ENCODE measurements at places on chromosomes 5 and 9.

GRCh38 chr5:131758520-131758900 lies 38.3 kb downstream of the FNIP1 start:
- no peak for DNase-seq

GRCh38 chr9:72444435-72444834 lies 77.0 kb upstream of the TMC1 start:
- no peak for DNase-seq

- DNase-seq, result no peak
Observed at GRCh38 chr5:84642795-84643194, 258.1 kb upstream of the EDIL3 start.

GRCh38 chr5:86797677-86798076 lies 179.9 kb downstream of the COX7C start:
- no peak for DNase-seq

GRCh38 chr5:74357827-74358226 lies 282.7 kb downstream of the ENC1 start:
- no peak for DNase-seq

DNA sequence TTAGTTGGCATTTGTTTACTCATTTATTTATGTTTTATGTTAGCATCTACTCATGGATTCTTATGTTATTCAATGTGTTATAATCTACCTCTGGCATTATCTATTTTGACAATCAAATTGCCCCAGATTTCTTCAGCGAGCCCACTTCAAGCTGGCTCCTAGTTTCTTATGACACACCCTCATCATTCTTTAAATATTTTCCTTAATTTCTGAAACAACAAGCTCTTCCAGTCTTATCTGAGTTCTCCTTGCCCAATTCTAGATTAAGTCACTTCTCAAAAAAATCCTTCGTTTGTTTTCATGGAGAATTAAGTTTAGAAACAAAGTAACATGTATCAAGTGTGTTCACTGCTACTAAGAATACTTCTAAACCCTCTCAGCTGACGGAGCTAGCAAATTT lies 229.8 kb downstream of the SEMA5A start:
- no peak for DNase-seq

DNA sequence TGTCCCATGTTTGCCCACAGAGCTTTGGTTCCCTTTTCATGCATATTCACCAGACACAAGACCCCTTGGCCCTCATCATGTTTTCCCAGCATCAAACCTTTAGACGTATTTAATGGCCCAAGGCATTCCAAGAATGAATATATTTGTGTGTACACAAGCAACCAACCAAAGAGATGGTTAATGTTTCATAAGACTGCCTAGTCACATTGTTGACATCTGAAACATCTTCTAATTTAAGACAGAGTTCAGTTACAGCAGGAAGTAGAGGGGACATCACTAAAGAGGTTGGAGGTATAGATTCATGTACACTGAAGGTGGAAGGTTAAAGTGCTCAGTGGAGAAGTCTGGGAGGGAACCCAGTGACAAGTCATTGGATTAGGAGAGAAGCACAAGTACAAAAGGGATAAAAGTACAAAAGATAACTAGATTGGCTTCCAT lies 49.1 kb downstream of the SUSD1 start:
- no peak for DNase-seq

DNA sequence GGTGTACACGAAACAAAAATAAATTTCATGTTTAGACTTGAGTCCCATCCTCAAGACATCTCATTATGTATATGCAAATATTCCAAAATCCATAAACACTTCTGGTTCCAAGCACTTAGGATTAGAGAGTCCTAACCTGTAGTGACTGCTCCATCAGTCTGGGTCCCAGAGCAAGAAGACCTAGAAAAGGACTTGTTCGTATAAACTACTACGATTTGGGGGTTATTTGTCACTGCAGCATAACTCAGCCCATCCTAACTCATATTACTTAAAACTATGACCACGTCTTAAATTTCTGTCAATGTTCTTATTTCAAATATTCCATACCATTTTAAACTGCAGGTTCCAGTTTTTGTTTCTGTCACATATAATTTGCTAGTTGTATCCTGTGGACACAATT lies 463.0 kb downstream of the AGTPBP1 start:
- DNase-seq, result no peak

- DNase-seq, result no peak
Observed at GRCh38 chr5:143554187-143554717, 150.8 kb upstream of the NR3C1 start.

DNA sequence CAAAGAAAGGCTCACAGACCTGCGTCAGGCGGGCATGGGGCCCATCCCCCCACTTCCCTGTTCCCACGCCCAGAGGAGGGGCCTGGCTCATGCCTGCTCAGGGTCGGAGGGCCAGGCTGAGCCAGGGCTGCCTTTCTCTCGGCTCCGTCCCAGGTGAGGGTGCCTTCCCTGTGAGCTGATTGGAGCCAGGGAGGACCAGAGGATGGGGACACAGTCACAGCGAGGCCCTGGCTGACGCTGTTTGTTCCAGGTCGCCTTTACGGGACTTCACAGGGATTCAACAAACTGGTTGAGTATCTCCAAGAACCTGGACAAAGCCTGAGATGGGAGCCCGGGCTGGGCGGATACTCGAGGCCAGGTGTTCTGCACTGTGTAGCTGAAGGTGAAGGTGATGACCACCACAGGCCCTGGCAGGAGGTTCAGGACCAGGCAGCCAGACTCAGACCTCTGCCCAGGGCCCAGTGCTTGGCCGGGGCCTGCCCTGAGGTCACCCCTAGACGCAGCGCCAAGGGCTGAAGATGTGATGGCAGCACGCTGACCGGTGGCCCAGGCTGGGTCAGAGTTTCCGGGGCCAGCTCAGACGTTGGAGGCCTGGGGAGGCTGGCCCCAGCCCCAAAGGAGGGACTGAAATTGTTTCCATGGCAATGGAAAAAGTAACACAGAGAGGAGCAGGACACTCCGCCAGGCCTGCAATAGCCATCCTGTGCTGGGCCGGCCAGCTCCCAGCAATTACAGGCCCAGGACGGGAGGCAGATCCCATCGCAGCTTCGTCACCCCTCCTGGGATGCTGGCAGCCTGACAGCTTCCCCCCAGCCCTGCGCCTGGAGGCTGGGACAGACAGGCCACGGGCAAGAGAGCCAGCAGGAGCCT lies 65.3 kb upstream of the ADAMTS2 start:
- no peak for DNase-seq

DNA sequence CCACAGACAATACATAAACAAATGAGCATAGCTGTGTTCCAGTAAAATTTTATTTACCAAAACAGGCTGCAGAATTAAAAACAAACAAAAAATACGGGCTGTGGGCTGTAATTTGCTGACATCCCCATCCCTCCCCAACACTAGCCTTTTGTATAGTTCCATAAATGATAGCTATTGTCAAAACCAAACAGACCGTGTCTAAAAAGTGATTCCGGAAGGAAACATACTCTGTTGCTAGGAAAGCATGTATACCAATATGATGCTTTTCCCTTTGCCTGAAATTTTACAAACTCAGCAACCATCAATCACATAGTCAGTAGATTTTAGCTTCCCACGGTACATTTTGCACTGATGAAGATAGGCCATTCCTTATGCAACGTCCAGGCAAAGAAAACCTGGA lies 80.0 kb downstream of the TMEM215 start:
- no peak for DNase-seq

Measured in Panc1 (cell line).